NCI-H2081 treated with DMSO at 0.1 percent for 48 hours (cell line): ENCODE measurements at places on chromosomes 3 and 15.

DNA sequence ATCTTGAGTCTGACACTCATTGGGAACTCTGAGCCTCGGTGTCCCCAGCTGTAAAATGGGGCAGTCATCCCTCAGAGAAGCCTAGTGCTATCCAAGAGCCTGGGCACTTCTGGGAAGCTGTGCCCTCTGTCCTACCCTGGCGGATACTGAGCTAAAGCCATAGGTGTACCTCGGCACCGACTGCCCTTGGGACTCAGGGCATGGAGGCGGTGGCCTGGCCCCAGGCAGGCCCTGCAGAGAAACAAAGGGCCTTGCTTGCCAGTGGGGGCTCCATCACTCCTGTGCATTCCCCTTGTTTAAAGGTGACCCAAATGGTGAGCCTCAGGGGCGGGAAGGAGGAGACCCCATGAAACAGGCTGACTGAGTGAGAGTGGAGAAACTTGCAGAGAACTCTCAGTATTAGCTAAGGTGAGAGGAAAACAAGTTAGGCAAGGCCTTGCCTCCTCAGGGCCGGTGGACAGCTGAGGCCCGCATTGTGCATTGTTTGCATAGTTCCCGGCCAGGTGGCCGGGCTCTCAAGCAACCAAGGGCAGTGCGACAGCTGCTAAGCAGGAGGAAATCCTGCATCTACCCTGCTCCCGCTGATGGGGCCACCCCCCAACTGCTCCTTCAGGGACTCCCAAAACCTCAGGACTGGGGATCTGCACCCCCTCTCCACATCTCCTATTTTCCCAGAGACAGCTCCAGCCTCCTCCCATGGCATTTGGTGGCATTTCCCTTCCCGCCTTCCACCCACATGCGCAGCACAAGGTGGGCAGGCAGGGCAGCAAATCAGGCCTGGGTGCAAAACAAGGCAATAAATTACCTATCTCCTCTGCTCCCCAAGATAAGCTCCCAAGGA lies 4.3 kb downstream of the PFKFB4 start:
- DNase-seq: no peak

DNA sequence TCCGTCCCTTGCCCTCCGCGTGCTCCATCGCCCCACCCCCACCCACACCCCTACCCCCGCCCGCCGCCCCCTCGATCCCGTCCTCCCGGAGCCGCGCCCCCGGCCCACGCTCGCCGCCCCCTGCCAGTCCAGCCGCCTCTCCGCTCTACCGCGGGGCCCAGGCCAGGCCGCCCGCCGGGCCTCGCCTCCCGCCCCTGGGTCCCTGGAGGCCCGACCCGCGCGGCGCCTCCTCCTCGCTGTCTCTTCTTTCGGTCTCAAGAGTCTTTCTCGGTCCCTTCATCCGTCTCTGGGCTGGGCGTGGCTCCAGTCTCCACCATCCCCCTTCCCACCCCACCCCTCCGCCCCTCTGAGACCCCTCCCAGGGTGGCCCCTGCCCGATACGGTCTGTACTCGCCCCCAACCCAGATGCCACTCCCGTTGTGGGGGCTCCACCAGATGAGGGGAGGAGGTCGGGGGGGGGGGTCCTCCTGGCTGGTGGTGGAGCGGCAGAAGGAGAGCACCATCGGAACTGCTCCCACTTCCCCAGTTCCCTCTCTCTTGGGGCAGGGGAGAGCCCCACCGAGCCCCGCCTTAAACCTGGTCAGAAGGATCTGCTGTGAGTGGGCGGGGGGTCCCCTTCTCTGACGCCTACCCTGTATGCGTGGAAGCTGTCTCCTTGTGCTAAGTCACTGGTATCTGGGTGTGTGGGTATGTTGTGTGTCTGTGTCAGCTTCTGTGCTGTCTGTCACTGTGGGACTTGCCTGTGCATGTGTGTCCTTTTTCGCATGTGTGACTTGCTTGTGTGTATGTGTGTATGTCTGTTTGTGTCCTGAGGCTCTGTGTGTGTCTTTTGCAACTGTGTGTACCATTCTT lies 1.0 kb downstream of the PRKCD start:
- no peak for DNase-seq

DNA sequence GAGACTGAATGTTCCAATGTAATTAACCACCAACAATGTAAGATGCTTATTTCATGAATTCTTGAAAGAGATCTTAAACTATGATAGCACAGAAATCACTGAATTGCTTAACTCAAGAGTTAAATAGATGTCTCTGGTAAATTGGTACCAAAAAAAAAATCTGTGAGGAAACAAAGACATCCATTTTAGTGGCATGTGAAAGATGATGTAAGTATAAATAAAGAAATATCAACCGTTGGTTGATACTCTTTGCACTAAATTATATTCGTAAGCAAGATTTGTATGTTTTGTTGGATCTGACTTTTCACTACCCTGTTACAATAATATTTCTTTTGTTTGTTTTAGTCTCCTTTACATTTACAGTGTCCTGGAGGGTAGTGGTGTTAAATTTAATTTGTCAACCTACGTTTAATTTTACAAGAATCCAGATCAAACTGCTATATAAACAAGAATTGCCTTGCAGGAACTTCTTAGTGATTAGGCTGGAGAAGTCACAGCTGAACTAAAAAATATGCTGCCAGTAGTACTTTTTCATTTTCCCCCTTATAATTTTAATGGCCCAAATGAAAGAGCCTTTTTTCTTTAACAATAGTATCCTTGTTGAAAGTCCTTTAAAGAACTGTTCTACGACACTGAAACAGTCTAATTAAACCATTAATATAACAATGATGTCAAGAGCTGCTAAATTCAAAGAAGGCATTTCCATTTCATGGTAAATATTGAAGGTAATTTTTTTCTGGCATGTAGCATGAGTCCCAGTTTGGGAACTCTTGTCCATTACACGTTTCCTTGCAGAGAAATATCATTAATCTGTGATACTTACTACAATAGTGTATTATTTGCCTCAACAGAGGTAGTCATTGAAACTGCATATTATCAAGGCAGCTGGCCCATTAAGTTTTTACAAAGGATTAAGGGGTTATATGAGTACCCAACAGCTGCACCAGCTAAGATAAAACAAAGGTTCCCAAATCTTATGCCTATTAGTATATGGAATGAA lies 109.6 kb upstream of the PHLDB2 start:
- peak; percentile 75 for DNase-seq

DNA sequence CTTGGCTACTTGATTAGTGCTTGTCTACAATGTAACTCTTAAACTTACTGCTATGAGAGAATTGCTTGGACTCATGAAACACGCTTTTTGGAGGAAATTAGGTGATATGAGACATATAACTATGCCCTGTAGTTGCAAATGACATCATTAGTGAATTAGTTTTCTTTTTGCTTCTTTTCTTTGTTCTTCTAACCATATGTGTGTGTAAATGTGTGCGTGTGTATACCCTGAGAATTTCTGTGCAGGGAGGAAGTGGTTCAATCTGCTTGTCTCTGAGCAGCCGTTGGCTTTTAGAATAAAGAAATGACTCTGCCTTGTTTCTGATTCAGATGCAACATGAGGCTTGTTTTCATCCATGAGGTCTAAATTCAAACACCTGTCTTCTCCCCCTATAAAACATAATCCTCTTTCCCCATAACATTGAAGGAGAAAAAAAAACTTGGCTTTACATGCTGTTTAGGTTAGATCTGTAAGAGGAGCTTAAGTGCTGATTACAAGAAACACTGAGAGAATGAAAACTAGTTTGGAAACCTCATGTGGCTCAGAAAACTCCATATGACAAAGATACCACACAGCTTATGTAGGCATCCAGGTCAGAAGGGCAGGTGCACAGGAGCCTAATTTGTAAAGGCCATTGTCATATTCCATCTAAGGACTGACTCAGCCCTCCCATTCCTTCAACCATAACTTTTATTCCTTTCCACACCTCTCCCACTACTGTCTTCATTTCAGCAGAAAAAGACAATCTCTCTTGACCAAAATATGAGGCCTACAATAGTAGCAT lies 30.5 kb upstream of the BLM start:
- DNase-seq: no peak

DNA sequence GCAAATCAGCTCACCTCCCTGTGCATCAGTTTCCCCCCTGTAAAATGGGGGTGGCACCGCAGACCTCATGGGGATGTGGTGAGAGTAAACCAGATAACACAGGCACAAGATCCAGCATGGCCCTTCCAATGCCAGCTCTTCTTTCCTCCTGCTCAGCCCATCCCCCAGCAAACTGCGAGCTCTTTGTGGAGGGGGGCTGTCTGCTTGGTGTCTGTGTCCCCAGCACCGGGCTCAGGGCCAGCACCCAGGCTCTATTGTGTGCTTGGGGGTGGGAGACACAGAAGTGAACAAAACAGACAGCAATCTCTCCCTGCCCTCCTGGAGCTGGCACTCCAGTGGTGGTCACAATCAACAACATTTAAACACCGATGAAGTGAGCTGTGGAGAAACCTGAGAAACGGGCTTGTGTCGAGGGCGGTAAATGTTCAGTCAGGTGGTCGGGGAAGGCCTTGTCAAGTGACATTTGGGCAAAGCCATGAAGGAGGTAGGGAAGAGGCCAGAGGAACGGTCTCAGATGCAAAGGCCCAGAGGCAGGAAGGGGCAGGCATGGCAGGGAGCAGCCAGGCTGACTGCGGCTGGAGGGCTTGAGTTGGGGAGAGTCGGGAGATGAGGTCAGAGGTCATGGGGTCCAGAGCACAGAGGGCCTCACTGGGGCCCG lies 28.4 kb downstream of the GRIP2 start:
- no peak for DNase-seq

GRCh38 chr3:15756505-15756904 lies 41.3 kb downstream of the ANKRD28 start:
- no peak for DNase-seq

GRCh38 chr3:169116056-169116693 lies 547.3 kb downstream of the MECOM start:
- no peak for DNase-seq

DNA sequence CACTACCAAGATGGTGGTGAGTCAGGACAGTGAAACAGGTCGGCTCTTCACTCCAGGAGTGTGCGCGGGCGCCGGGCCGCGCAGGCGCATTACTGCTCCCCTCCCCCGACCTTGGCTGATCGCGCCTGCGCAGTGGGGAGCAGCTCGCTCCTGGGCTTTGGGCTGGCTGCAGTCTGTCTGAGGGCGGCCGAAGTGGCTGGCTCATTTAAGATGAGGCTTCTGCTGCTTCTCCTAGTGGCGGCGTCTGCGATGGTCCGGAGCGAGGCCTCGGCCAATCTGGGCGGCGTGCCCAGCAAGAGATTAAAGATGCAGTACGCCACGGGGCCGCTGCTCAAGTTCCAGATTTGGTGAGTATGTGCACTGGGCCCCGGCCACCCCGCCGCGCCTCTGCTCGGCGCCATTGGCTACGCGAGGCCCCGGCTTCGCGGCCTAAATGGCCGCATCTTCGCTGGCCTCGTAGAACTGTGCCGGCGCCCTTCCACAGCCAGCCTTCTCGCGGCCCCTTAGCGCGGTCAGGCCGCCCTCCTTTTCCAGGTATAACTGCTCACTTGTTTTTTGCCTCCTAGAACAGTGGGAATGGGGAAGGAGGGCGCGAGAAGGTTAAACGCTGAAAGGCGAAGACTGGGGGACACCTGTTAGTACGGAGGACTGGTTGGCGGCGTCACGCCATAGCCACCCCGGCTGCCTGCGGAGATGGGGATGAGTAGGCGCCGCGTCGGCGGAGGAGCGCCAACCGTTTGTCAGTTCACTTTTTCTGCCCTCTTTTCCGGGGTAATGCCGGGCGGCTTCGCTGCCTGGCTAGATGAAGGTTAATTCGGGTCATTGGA lies at the start of gene SELENOT:
TSS of gene SELENOT (plus strand) at position 169 of the 827 bp plus-strand sequence. CDS start at position 211, 42 bp downstream.
- peak; percentile 90 for DNase-seq

GRCh38 chr3:159757341-159758060 lies 231.1 kb upstream of the IL12A start:
- no peak for DNase-seq

GRCh38 chr3:149673393-149673792 lies 15.6 kb upstream of the WWTR1 start:
- DNase-seq: no peak

DNA sequence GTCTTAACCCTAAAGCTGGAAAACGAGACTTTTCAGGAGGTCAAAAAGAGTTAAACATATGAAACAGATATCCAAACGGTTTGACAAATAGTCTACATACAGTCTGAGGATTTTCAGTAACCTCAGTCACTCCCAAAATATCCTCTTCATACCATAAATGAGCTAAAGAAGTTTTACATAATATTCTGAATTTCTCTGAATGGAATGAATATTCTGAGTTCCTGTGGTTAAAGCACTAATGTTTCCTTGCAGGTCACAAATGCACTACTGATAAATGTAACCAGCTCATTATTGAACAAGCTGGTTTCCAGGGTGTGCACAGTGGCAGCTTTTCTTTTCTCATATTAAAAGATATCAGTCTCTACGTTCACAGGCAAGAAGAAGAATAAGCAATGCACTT lies 137.4 kb upstream of the POU1F1 start:
- DNase-seq: no peak

GRCh38 chr3:15286022-15286421 lies 46.4 kb downstream of the SH3BP5 start:
- DNase-seq: no peak

GRCh38 chr15:74789171-74789631 lies 7.3 kb downstream of the CSK start:
- DNase-seq: no peak

DNA sequence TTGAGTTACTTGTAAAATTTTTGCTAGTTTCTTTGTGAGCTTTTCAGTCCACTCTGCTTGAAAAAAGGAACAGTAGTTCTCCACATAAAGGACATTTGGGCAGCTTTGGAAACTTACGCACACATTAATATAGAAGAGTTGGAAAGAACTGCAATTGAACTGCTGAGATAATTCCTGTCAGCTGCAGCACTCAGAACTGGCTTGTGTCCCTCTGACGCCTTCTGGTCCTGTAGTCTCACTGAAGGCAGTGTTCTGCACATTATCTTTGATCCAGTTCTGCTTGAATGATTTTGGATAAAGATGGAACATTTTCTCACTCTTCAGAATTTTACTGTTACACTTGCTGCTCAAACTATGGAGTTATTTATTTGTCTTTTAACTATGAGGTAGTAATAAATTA lies 901.9 kb downstream of the OTOL1 start:
- DNase-seq: no peak

DNA sequence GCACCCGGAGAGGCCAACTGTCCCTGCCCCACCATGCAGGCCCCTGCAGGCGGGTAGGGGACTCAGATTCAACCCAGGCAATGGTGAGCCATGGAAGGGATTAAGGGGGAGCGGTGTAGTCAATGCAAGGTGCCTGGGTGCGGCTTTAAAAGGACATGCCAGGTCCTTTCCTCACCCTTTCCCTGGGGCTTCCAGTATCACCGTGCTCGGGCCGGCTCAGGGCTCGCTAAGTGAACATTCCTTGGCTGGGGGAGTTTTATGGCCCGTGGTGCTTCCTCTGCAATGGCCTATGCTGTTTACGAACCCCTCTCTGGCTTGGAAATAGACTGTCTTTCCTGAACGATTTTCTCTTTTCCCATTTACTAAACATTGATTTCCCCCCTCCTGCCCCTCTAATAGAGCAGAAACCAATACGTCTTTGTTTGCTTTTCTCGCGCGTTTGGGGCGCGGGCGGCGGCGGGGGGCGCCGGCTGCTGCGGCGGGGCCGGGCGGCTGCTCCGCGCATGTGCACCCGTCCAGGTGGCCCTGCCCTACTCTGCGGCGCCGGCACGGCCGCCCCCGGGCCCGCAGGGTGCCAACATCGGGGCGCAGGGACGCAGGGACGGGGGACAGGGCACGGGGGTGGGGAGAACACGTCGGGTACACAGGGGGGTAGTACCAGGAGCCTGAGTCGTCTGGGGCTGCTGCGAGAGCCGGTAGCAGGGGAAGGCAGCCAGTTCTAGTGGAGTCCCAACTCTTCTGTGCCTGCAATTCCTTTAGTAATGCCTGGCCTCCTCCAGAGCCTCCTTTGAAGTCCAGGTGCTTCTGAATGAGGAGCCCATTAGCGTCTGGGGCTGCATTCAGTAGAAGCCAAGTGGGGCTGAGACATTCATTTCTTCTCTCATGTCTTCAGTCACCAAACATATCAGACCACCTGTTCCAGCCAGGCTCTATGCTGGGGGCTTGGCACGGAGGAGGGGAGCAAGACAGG lies 26.9 kb upstream of the CACNA2D2 start:
- DNase-seq: no peak
